Stimulated activated CD4-positive, alpha-beta T cell treated with anti-CD3 and anti-CD28 coated beads, TNF-alpha, amount 100 ng/mL, for 24 hours (primary cell): ENCODE measurements at places on chromosomes 7 and 10.

DNA sequence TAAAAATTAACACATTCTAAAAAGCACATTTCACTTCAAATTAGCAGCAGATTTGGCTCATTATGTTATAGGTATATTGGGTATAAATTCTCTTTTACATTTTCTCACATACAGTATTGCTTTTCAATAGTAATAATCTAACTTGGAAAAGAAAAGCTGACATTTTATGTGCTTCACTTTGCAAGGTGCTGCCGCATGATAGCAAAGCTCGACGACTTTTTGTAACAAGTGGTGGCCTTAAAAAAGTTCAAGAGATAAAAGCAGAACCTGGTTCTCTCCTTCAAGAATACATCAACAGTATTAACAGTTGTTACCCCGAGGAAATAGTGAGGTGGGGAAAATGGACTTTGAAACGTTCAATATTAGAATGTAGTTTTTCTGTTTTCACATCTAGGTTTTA is 65.5 kb downstream of the SPAG6 start:
- DNase-seq, result no peak

GRCh38 chr10:77392851-77393250 is 244.8 kb downstream of the KCNMA1 start:
- DNase-seq, result no peak

- DNase-seq, result no peak
Measured at GRCh38 chr10:65273115-65273514, 1652.7 kb upstream of the LRRTM3 start.

- no peak for DNase-seq
Measured at GRCh38 chr7:988963-989529, 6.1 kb downstream of the CYP2W1 start.

DNA sequence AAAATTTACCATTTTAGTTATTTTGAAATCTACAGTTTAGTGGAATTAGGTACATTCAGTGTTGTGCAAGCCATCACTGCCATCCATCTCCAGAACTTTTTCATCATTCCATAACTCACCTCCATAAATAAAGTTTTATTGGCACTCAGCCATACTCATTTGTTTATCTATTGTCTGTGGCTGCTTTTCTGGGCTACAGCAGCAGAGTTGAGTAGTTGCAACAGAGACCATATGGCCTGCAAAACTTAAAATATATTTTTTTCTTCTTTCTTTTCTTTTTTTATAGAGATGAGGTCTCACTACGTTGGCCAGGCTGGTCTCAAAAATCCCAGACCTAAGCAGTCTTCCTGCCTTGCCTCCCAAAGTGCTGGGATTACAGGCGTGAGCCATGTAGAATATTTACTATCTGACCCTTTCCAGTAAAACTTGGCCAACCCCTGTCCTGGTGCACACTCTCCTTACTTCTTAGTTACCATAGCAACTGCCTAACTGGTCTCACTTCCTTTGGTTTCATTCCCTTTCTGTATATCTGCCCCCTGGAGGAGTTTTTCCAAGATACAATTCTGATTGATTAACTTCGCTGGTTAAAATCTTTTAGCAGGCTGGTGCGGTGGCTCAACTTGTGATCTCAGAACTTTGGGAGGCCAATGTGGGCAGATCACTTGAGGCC is 133.2 kb downstream of the CUX1 start:
- DNase-seq, result no peak

- no peak for DNase-seq
Measured at GRCh38 chr10:113613977-113614690, 49.7 kb downstream of the NRAP start.

DNA sequence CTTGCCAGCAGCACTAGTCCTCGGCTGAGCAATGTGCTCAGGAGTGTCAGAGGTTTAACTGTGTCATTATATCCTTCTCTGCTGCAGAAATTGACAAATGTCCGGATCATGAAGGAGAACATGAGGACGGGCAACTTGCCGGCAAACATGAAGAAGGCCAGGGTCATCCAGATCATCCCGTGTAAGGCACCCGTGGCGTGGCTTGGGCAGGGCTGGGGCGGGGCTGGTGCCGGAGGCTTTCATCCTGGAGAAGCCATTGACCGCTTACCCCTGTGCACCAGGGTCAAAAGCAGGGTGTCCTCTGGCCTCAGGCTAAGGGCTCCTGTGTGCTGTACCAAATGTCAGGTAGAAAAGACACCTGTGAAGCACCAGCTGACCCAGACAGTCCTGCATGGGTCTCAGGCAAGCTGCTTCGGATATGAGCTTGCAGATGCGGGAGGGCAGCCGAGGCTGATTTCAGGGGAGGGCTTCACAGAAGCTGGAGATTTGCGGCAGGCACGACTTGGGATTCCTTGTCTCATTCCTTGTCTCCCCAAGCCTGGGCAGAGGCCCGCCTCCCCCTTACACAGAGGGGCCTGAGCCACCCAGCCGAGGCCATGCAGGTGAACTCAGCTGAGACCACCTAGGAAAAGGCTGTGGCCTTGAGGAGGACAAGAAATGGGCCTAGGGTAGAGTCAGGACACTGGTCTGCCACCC is 55.4 kb downstream of the MKI67 start:
- DNase-seq, result no peak

- no peak for DNase-seq
Measured at GRCh38 chr7:157003756-157004520, 6.5 kb downstream of the MNX1 start.

- DNase-seq, result no peak
Measured at GRCh38 chr7:152911922-152912321, 152.4 kb downstream of the ACTR3B start.

GRCh38 chr10:125531465-125531864 is 151.5 kb downstream of the TEX36 start:
- DNase-seq, result no peak

DNA sequence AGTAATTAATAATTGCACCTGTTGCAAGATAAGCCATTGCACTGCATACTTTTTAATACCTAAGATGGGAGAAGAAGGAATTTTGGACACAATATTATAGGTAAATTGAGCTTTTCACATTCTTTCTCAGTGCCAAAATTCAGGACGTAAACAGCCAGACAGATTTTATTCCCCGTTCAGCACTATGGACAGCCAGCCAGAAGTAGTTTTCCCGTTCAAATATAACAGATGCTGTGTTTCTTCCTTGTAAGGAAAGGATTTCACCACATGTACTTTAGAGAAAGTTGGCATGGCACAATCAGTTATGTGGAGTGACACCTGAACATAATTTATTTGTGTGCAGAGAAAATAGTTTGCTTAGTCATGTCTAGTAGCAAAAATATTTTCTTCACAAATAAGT is 34.8 kb downstream of the SEMA3E start:
- DNase-seq, result no peak

GRCh38 chr10:31808258-31809218 is 120.1 kb downstream of the ARHGAP12 start:
- no peak for DNase-seq

- DNase-seq, result no peak
Measured at GRCh38 chr7:36764929-36765328, 40.6 kb upstream of the AOAH start.

GRCh38 chr10:129545261-129545660 is 78.2 kb downstream of the MGMT start:
- DNase-seq, result no peak
